ENCODE measurements at places on chromosomes 5 and 9.

DNA sequence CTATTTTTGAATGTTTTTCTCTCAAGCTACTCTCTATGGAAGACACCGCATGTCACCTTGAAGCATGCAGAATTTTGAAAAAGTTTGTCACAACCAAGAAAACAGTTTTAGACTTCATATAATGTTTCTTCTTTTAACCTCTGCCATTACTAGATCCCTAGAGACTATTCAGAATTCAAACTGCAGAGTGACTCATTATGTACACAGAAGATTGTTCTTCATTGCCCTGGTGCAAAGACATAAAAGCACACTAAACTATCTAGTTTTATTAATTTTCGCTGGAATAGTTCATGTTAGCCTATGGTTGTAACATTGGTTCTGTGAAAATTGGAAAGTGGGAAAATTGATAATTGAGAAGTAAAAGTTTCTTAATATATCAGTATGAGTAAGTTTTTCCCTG is 18.4 kb downstream of the F2RL2 start:
- no peak for DNase-seq

GRCh38 chr9:4327504-4328191 is 27.8 kb upstream of the GLIS3 start:
- no peak for DNase-seq

DNA sequence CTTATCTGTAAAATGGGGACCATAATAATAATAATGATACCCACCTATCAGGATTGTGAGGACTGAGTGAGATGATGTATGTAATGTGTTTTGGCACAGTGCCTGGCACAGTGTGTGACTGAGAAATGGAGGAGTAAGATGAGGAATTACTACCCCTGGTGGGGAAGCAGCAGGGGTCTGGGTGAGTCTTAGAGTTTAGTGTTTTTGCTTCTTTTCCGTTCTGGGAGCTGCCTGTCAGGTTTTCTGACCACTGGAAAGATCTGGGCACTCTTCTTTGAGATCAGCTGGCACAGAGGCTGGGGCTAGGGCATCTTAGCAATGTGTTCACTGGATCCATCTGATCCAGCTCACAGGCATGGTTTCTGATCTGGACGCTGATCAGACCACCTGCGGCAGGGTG is 8.5 kb downstream of the LCP2 start:
- no peak for DNase-seq

GRCh38 chr5:109035436-109035835 is 287.7 kb downstream of the FER start:
- DNase-seq = no peak

GRCh38 chr9:134442486-134443173 is 116.4 kb downstream of the RXRA start:
- no peak for DNase-seq

DNA sequence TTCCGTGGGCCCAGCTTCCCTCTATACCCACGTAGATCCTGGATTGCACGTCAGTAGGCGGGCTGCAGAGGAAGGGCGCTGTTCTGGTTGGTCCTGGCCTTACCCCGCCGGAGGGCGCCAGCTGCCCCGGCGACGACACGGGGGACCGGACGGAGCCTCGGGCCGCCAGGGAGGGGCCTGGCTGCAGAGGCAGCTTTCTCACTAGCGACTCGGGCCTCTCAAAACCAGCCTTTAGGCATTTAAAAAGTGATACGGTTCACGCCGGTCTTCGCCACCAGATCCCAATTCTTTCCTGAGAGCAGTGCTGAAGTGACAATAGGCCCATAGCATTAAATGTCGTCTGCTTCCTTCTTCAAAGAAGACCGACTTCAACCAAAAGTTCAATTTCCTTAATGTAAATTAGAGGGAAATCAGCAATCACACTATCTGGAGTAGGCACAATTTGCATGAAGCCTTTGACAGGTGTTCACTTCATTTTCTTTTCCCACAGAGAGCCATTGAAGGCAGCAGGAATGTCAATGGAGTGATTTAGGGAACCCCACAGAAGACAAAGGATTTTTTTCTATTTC is 17.6 kb upstream of the UBE2D2 start:
- DNase-seq = no peak

- peak; percentile 53 for DNase-seq
These were observed 207.3 kb downstream of the CD180 start for GRCh38 chr5:66989286-66989685.

GRCh38 chr9:121240472-121241135 is 27.4 kb upstream of the GSN start:
- no peak for DNase-seq

DNA sequence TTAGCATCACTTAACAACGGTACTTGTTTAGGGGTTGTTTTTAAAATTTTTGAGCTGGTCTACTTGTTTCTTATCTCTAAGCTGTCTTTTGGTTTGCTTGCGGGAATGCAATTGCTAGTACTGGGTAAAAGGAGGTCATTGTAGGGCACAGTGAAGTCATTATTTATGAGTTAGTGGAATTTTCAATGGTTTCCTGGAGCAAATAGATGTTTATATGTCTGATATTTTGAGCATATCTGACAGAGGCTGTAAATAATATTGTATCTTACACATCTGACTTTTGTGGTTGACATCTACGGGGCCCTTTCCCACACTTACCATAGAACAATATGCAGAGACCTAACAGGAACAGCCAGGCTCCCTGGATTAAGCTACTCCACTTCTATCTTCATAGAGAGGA is 90.4 kb upstream of the IL6ST start:
- DNase-seq = peak; percentile 42

GRCh38 chr5:91867799-91868198 is 484.7 kb upstream of the ARRDC3 start:
- DNase-seq = no peak

DNA sequence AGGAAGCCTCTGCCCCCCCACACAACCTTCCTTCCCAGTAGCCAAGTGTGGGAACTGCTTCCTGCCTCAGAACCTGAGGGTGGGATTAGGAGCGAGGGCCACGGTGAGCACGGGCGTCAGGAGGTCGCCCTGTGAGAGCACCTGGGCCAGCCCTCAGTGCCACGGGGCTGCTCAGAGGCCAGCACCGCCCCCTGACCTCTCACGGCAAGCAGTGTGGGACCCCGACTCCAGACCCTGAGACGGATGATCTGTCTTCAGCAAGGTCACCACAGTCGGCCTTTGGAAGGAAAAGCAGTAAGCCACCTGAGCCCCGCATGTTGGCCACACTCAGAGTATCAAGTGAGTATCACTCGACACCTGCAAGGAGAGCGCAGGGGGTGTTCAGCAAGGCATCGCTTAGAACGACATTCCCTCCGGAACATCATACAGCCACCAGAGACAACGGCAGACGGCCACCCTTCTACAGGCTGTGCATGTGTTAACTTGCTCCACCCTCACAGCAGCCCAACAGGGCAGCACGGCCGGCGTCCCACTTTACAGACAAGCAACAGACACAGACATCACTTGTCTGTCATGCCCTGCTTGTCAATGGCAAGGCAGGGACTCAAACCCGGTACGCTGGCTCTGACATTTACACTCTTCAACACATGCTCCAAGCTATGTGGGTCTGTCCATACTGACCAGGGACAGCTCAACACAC is 50.2 kb downstream of the IPPK start:
- DNase-seq = no peak

DNA sequence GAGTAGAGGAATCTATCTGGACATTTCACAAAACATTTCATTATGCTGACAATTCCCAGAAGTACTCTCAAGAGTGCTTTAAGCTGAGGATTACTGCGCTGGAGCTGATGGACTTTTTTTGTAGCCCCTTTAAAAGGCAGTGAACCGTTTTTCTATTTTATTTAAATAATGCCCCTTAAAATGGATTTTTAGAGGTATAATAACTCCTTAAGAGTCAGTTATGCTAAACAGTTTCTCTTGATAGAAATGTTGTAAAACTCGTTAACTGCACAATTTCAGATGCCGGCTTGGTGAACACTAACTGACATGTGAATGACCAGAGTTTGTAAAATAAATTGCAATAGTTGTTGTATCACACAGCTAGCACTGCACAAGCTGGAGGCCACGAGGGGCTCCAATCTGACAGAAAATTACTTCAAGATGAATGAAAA is 174.0 kb downstream of the NR2F1-AS1 start:
- DNase-seq = no peak

DNA sequence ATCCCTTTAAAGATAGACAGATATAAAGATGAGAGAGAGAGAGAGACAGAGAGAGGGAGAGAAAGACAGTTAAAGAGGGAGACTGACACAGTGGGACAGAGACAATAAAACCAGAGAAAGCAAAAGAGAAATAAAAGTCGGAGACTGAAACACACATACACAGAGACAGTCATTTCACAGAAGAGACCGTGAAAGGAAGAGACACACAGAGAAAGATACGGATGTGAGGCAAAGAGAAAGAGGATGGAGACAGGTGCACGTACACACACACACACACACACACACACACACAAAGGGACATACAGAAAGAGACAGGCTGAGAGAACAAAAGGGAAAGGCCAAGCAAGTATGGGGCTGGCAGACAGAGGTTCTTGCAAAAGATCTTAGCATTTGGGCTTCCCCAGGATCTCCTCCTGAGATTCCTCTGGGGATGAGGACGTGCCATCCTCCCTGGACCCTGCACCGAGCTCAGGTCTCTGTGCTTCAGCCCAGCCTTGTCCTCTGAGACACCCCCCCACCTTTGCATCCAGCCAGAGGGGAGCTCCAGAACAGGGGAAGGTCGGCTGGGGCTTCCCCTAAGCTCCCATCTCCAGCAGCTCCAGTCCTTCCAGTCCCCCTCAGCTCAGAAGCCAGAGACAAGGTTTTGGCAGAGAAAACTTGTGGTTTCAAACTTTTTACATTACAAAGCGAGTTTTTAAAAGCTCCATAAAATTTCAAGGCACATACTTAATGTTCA is 318.4 kb upstream of the PANK3 start:
- DNase-seq = no peak

DNA sequence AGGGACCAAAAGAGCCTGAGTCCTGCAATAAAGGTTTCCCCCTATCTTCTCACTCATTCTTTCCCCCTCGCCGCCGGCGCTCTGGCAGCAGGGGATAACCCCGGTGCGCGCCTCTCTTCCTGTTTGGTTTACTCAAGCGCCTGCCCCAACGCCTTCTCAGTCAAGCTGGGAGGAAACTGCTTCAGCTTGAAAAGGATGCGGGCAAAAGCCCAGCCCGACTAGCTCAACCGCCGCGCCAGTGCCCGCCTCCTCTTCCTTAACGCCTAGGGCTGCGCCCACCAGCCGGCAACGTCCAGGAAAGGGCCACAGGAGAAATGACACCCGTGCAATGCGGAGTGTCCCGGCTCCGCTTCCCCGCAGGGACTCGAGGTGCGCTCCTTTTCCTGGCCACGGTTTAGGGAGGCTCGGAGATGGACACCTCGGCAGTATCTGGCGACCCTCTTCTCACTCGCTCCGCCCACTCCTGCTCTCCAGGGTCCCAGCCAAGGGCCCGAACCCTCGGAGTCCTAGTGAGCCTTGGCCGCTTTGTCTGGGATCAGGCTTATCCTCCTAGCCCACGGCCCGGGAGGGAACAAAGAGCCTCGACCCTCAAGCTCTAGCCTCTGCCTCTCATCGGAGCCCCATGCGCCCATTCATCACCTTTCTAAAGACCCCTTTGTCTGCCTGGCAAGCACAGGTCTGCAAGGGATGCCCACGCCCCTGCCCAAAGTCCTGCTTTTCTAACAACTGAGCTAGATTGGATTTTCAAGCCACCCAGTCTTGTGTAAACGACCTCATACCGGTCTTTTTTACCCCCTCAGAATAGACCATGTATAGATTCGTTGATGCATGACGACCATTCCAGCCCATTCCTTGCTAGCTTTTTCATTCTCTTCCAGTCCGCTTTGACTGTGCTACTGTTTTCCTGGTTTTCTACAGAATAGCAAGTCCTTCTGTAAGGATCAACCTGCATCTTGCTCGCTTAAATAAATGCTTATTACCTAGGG is 2.0 kb downstream of the ST8SIA4 start:
- DNase-seq = peak; percentile 15
